ENCODE measurements at places on chromosomes 16 and 17.

DNA sequence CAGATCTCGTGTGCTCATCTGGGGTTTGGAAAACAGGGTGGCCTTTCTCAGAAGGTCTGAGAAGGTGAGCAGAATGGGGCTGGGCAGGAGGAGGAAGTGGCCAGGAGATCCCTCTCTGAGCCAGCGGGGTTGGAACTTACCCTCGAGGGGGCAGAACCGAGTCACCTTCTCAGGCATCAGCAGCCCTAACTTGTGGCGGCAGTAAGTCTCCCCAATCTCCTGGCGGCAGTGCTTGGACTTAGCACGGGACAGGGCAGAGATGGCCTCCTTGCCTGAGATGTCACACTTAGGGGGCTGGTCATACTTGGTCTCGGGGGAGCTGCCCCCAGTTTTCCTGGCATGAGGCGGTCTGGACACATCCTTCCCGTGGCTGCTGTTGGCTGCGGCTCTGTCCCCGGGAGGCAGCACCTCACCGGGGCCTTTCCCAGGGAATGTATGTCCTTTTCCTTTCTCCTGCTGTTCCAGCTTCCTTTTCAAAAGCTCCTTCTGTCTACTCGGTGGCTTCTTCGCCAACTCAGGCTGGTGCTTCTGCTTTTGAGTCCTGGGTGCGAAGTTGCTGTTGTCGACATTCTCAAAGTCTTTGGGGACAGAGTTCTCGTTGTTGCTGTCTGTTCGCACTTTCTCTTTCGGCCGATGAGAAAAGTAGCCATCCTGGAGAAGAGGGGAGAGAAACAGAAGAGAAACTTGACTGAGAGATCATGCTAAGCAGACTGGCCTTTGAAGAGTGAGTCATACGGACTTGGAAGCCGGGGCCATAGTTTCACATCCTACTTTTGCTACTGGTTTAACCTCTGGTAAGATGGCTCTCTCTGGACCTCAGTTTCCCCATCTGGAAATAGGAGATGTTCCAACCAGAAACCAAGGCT lies 211.7 kb downstream of the XYLT1 start:
- DNase-seq = no peak

DNA sequence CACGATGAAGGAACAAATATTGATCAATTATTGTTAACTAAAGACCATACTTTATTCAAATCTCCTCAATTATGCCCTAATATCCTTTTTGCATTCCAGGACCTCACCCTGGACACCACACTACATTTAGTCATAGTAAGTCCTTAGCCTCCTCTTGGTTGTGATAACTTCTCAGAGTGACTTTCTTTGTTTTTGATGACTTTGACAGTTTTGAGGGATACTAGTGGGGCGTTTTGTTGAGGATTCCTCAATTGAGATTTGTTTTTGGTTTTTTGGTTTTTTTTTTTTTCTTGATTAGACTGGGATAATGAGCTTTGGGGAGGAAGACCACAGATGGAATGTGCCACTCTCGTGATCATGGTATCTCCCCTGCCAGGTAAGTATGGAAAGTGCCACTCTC lies 105.5 kb downstream of the SOX9 start:
- no peak for DNase-seq

- peak; percentile 99 for DNase-seq
These were observed 1.9 kb upstream of the PER1 start for GRCh38 chr17:8153957-8154607.

DNA sequence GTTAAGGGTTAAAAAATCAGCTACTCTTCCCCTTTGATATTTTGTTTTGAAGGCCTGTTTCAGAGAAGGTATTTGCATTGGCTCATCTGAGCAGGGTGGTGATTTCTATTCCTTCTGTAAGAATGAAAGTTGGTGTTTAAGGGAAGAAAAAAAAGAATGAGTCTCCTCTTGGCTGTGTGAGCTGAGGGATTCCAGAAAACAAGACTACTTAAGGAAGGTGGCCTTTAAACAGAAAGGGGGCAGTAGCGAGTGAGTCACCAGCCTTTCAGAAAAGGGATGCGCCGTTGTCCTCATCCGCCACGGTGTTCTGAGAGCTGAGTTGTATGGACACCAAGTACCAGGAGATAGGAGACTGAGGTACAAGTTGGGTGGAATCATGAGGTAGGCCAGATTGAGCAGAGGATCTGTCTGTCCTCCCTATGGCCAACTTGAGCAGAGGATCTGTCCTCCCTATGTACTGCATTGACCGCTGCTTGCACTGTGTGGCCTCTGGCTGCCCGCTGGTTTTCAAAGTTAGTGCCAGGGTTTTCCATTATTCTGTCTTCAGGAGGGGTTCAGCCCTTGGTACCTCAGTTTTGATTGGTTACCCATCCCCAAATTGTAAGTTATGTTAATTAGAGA lies 8.2 kb downstream of the PRKCA start:
- no peak for DNase-seq

DNA sequence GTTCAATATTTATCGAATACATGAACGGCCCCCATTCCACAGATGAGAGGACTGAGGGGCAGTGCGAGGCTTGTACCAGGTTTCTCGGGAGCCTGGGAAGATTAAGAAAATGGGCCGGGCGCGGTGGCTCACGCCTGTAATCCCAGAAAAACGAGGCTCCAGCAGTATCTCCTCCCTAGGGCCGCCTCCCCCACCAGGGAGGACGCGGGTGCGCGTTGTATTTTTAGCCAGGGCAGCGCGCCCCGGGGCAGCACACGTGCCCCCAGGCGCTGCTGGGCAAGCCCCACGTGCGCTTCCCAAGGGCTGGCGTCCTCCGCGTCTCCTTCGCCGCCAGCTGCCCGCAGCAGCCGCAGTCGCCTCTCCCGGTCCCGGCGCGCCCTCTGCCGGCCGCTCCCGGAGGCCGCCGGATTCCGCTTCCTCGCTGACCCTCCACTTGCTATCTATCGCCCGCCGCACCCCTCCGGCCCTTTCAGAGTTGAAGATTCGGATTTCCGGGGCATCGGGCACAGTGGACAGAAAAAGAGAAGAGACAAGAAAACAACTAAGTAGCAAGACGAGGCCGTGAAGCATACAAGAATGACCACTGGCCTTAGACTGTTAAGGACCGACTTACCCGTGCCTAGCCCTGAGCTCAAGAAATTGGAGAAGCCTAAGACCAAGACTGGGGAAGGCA lies 1.9 kb upstream of the YBX2 start:
- peak; percentile 88 for DNase-seq

DNA sequence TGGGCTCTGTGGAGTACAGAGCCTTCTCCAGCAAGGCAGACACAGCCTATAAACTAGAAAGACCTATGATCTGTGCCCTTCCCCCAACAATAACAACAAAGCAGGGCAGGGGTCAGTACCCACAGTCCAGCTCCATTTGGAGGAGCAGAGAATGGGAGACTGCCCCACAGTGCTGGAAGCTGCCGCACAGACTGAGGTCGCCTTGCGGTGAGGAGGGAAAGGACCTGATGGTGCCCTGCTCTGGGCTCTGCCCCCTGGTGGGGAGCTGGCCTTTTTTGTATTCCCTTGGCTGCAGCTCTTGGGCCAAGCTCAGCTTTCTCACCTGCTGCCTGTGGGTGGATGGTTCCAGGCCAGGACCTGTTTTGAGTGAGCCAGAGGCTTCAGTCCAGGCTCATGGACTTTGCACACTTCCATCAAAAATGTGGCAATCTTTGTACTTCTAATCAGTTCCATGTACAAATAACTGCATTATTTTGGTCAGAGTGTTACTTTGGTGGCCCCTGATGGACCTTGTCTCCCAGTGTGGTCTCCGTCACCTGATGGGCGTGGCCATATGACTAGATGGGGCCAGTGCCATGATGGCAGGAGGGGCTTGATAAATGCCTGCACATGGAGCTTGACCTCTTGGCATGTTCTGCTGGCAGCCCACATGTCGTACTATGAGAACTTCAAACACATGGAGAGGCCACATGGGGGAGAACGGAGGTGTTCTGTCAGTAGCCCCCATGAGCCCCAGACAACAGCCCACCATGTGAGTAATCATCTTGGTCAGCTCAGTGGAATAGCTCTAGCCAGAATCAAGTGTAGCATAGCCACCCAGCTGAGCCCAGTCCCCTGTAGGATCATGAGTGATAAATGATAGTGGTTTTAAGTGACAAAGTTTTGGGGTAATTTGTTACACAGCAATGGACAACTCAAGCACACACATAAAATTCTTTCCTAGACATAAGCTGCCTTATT lies 24.2 kb downstream of the B9D1 start:
- DNase-seq = peak; percentile 87

DNA sequence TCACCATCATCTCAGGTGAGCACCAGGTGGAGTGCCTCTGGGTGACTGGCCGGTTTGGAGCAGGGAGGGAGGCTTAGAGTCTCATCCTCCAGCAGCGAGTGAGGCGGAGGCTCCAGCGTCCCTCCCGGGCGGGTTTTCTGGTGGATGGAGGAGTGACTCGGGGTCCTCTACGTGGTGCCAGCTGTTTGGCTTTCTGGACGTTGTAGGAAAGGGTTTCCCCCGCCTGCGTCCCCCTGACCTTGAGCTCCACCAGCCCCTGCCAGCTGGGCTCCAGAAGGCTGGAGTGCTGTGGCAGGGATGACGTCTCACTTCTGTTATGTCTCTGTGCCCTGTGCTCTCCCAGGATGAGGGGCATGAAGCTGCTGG lies 522 bp downstream of the DNASE1 start:
- DNase-seq = no peak

GRCh38 chr16:12159028-12159427 lies 182.5 kb downstream of the SNX29 start:
- no peak for DNase-seq

GRCh38 chr17:13885953-13886889 lies 183.1 kb upstream of the COX10 start:
- DNase-seq = no peak

GRCh38 chr17:68853036-68853435 lies 102.2 kb downstream of the ABCA8 start:
- no peak for DNase-seq

DNA sequence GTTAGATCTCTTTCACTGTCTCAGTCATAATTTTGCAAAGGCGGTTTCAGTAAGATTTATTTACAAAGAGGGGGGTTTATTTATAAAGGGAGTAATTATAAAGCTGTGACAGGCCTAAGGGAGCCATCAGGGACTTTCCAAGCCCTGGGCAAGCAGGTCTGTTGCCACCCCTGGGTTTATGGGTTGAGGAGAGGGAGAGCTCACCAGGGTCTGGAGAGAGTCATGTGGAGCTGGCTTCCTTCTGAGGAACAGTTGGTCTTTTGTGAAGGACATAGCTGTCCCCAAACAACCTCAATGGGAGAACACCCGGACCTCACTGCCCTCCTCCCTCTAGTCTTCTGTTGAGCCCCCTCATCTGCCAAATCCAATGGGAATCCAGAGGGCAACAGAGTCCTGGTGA lies 9.8 kb downstream of the ITGAM start:
- DNase-seq = no peak

DNA sequence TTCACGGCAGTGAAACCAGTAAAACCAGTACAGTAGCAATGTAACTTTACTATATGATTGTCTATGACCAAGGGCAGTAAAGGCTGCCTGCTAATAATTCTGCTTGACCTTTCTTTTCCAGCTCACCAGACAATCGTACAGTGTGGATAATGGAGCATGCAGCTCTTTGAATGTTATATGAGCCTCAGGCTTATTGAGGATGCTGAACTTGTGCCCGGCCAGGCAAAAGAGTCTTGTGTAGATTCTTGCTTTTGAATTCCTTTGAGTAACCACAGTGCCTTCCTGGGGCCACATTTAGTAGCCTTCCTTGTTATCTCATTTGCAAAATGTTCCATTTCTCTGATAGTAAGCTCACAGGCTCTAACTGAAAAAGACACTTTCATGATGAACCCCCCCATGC lies 131.8 kb downstream of the CDH11 start:
- DNase-seq = no peak

DNA sequence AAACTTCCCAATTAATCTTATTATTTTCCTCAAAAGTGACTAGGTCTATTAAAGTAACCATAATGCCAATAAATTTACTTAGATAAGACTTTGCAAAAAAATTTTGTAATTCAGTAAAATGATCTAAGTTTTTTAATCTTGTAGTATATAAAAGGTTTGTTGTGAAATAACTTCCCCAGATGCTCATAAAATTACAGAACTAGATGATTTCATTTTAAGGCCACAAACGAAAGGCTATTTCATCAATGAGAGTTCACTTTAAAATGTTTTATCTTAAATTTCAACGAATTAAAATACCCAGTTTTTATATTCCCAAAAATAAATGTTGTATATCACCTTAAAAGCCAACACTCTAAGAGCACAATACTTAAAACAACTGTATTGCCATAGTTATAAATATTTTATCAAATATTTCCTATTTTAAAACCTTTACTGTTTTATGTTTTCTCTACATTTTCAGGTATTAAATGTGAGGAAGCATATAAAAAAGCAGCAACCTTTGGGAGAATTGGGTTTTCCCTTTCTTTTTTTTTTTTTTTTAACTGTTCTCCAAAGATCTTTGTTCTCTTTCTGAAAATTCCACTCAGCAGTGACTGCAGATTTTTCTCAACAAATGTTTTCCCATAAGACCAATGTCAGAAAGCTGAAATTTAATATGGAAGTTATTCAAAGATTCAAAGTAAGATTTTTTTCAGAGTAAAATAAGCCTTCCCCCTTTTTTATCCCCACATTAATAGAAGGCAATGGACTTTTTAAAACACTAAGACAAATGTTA lies 169.9 kb downstream of the CYB561 start:
- no peak for DNase-seq

DNA sequence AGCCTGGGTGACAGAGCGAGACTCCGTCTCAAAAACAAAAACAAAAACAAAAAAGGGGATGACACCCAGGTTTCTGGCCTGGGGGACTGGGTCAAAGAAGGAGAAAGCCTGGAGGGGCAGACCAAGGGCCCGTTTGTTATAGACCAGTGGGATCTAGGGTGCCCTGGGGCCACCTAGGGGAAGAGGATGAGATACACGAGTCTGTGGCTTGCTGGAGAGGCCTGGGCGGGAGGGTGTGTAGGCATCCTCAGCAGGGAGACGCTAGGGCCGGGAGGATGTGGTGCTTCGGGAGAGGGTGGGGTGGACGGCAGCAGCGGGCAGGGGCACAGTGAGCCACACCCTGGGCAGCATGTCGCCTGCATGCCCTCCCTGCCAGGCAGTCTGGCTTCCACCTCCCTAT lies 17.1 kb upstream of the CRK start:
- DNase-seq = peak; percentile 61

- no peak for DNase-seq
These were observed 3.8 kb downstream of the PRR29 start for GRCh38 chr17:64001763-64002529.
